NCI-H2171 treated with DMSO at 0.1 percent for 48 hours (cell line): ENCODE measurements at places on chromosomes 11 and 22.

- no peak for DNase-seq
Observed at GRCh38 chr22:35230417-35230816, 26.9 kb upstream of the HMGXB4 start.

GRCh38 chr11:46064221-46064620, 57.0 kb downstream of the PHF21A start:
- no peak for DNase-seq

DNA sequence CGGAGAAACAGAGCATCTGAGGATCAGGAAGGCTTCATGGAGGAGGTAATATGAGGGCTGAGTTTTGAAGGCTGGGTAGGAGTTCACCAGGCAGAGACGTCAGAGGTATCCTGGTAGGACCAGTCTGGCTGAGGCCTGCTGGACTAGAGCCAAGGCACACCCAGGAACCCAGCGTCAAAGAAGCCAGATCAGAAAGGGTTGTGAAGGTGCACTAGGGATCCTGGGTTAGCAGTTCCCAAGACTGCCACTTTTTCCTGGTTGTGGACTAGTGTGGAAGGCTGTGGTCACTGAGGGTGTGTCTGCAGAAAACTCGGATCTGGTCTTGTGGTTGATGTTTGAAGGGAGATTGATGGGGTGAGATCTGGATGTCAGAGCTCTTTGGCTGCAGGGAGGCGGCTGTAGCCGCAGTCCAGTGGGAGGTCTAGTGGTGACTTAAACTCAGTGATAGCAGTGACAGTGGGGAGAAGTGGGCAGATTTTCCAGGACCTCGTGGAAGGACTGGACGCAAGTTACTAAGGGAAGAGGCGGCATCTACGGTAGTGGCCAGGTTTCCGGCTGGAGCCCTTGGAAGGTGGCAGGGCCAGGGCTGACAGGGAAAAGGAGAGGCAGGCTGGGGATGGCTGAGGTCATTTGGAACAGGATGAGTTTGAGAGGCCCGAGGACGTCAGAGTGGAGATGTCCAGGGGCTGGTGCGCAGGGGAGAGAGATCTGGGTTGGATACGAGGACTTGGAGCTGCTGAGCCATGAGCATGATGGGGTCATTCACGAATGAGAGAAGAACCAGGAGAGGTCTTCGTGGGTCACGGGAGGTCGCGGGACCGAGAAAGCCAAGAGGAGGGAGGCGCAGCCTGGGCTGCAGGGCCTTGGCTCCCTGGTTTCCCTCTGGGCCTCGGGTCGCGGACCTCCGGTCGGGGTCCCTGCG, 10.9 kb downstream of the RELA start:
- DNase-seq = no peak

- DNase-seq = no peak
Observed at GRCh38 chr22:44453441-44454112, 44.5 kb downstream of the RTL6 start.

DNA sequence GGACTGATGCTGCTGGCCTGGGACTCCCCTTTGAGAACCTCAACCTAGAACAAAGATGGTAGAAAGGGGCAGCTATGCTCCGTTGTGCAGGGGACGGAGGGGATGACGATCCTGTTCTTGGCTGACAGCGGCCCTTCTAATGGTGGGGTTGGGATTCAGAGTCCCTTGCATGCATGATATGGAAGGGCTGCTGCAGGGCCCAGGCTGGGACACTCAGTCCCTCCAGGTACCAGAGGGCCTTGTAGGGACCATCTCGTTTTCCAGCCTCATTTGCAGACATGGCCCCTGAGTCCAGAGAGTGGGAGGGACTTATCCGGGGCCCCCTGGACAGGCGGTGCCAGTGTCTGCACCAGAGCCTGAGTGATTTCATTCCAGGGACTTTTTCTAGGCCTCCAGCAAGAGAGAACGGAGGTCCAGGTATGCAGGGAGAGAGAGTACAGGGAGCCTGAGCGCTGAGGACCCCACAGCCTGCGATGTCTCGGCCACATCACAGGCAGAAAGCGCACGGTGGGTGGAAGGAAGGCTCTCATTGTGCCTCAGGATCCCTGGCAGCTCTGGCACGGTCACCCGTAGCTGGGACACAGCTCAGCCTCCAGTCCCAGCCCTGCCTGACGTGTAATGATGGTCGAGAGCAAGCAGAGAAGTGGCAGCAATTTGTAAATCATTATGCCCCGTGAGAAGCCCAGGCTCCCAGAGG, 860.8 kb downstream of the TBC1D22A start:
- DNase-seq = peak; percentile 40

GRCh38 chr11:19242179-19242932, 1.6 kb upstream of the E2F8 start:
- DNase-seq = no peak

DNA sequence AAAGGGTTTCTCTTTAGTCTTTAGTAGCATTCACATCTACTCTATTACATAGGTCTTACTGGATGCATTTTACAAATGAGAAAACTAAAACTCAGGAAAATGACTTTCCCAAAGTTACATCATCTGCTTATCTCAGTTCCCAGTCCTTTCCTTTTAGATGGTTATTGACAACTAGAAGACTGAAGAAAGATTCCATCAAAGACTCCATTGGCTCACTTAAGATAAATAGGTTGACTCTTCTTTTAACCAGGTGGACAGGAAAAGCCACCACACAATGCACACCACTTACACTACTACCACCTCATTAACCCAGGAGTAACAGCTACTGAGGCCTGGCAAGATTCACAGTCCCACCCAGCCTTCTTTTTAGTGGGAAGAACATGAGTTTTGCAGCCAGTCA, 123.6 kb downstream of the TRIM44 start:
- DNase-seq = no peak

GRCh38 chr11:104858882-104859775, 39.1 kb downstream of the CASP12 start:
- DNase-seq = no peak

- no peak for DNase-seq
Observed at GRCh38 chr11:60902625-60903024, 3.8 kb downstream of the PRPF19 start.

DNA sequence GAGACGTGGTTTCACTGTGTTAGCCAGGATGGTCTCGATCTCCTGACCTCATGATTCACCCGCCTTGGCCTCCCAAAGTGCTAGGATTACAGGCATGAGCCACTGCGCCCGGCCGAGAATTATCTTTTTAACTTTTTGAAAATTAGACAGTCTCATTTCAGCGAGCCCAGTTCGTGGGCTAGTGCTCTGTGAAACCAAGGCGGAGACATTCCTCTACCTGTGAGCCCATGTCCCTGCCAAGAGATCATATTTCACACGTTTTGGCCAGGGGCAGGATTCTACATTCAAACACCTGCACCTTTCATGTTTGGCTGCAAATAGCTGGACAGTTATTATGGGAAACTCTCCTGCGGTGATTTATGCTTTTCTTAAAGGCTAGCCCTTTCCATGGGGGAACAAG, 60.3 kb downstream of the IRAG1 start:
- DNase-seq = no peak

DNA sequence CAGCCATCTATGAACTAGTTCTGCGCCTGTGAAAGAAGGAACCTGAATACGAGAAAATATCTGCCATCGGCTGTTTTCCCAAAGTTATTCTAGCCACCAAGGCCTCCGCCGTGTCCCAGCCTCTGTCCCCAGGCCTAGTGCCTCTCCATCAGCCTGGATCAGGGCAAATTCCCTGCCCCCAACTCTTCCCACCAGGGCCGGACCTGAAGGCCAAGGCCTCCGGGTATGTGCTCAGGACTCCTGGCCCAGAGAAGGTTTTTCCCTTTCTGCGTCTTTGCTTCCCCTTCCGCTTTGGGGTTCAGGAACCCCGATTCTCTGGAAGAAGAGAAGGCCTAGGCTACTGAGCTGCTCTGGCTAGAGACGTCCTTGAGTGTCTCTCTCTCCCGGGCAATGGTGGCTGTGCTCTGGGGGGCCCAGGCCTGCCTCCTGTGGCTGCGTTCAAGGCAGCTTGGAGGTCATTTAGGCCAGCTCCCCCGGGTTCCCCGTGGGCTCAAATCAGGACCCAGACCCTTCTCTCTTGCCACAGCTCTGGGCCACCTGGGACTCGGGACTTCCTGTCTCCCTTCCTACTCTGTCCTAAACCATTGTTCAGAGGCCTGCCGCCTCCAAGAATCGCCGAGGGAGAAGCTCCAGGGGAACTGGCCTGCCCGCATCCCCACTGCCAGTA, 1.6 kb downstream of the ALX4 start:
- no peak for DNase-seq

- DNase-seq = no peak
Observed at GRCh38 chr11:64545619-64546018, 45.4 kb upstream of the SLC22A12 start.

DNA sequence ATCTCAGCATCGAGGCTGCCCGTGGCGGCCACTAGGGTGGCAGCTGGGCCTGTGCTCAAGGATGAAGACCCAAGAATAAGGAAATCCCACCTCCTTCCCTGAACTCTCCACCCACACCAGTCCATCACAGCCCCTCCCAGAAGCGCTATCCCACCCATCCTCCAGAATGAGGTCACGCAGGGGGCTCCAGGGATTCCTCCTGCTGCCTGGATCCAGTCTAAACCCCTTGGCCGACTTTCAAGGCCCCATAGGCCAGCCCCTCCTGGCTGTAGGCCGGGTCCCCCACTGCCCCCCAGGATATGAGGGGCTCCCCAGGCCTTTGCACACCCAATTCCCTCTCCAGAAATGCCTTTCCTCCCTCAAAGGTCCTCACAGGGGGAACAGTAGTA, 19.0 kb upstream of the SCGB1A1 start:
- DNase-seq = no peak

- no peak for DNase-seq
Observed at GRCh38 chr11:102347462-102348370, 702 bp downstream of the BIRC2 start.

DNA sequence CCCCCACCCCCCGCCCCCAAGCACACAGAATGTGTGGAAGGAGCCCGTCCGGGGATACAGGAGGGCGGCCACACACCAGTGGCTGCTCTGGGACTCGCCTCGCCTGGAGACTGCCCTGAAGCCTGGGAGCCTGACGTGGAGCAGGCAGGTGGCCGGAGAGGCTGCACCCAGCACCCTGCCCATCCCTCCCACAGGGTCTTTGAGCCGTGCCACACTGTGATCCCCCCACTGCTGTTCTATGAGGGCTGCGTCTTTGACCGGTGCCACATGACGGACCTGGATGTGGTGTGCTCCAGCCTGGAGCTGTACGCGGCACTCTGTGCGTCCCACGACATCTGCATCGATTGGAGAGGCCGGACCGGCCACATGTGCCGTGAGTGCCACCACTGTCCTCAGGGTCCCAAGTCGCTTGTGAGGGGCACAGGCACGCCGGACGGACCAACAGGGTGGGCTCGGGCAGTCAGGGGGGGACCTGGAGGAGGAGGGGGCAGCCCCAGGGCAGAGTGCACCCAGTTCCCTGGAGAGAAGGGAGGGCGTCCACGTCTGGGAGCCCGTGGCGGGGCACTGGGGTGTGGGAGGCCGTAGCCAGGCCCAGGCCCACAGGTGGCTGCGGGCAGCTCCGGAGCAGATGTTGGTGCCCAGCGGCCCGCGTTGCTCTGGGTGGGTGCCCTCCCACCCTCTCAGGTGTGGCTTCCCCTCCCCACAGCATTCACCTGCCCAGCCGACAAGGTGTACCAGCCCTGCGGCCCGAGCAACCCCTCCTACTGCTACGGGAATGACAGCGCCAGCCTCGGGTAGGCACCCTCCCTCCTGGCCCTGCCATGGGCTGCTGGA, 27.0 kb upstream of the MUC5B start:
- no peak for DNase-seq

DNA sequence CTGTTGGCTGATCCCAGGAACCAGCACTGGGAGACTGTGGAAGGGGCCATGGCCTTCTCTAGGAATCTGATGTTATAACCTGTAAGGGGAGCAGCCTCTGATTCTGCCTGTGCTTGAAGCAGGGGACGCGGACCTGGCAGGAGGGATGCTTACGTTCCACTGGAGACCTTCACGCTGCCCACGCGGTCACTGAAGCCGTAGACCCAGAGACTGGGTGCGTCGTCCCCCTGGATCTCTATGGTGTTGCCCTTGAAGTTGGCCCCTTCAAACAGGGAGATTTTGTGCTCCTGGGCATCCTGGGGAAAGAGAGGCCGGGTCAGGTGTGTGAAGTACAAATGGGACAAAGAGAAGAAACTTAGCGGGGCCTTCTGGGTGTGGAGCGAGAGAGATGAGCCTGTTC, 11.8 kb upstream of the TPST2 start:
- no peak for DNase-seq

- no peak for DNase-seq
Observed at GRCh38 chr11:117771841-117772240, 25.2 kb downstream of the DSCAML1 start.

- DNase-seq = no peak
Observed at GRCh38 chr11:105367129-105367528, 227.6 kb upstream of the CARD18 start.

DNA sequence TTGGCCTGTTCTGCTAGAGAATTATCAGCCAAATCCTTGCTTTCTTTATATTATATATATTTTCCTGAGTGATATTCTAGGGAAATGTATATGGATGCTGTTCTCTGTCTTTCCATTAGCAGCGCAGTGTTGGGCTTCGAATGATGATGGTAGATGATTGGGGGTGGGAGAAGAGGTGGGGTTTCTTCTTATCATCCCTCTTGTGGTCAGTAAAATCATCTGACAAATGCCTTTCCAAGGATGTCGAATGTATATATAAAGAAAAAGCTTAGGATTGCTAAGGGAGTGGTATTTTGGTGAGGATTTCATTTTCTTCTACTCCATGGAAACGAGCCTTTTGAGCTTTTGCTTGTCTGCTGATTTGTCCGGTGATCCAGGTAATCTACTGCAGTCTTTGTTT, 48.9 kb downstream of the ARHGEF12 start:
- DNase-seq = no peak

- DNase-seq = no peak
Observed at GRCh38 chr11:104968856-104969776, 742 bp upstream of the CASP4 start.

DNA sequence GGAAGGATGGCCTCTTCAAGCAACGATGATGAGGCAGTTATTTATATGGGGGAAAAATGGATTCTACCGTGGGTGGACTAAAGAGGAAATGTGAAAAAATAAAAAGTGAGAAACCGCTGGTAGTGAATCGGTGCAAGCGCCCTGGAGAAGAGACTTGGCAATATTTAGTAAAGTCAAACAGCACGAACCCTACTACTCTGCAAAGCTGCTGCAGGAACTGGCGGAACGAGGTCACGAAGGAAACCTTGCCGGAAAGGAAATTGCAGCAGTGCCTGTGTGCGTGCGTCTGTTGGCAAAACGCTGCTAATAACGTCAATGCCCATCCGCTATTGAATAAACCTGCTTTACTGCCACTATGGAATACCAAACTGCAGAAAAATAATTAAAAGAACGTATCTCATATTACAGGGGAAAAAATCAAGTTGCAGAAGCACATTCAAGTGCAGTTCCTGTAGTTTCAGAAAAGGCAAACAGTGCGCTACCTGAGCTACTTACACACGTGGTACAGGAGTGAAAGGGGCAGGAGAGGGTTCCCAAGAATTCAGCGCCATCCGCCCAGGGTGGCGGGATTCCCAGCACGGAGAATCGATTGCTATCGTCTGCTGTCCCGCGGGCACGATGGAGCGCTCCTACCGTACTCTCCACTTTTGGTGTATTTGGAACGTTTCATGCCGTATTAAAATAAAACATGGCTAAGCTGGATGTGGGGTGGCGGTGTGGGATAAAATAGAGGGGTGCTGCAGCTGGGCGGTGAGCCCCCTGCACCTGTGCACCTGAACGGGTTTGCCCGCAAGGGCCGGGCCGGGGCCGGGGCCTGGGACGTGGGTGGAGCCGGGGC, 585 bp upstream of the NADSYN1 start:
- peak; percentile 90 for DNase-seq

- no peak for DNase-seq
Observed at GRCh38 chr11:35232891-35233330, 93.9 kb downstream of the CD44 start.
